AG08396 (cell line): ENCODE measurements at places on chromosomes 13 and 19.
A peak's percentile ranks its signal among the peaks of the same experiment; 100 is the strongest.

DNA sequence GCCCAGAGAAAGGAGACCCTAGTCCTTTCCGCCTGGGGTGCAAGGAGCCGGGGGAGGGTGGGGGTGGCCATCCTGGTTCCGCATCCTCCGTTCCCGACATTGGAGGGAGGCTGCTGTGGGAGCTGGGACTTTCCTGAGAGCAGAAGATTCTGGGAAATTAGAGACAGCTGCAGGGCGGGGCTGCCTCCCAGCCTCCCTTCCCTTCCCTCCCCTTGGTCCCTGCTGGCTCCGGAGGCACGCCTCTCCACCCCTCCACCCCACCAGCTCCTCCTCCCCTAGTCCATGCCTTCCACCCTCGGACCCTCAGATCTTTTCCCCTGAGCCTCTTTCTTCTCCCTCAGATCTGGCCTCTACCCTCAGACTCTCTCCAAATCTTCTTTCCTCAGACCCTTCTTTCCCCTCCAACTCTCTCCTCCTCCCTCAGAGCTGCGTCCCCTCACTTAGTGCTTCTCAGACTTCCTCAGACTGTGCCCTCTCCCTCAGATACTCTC is 3.1 kb upstream of the BCL3 start:
- peak; percentile 60 for DNase-seq

DNA sequence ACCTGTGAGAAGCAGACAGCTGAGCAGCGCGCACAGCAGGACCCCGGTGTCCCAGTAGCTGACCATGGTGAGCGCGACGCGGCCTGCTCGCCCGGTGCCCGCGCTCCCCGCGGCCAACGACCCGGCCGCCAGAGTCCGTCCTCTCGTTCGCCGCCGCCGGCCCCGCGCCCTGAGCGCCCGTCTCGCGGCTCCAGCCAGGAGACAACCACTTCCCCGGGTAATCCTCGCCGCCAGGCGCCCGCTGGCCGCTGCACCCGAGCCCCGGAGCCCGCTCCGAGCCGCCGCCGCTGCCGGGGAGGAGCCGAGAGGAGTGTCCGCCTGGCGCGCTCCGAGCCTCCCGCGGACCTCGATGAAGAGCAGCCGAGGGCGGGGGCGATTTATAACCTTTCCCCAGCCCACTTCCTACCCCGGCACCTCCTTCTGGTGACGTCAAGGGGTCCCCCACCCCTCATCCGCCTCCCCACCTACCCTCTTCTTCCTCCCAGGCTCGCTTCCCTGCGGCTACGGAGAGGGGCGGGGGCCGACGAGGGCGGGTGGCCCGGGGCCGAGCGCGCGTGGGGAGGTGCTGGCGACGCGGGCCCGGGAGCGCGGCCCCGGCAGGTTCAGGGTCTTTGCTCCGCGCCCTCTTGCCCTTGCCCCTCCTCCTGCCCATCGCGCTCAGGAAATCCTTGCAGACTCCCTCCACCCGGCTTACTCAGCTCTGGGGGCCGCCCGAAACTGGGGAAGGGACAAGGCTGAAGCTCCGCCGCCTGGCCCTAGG is at the start of gene FLT1:
TSS of gene FLT1 (minus strand) at position 351 of the 760 bp plus-strand sequence. CDS start at position 66, 285 bp downstream.
- peak; percentile 65 for DNase-seq

DNA sequence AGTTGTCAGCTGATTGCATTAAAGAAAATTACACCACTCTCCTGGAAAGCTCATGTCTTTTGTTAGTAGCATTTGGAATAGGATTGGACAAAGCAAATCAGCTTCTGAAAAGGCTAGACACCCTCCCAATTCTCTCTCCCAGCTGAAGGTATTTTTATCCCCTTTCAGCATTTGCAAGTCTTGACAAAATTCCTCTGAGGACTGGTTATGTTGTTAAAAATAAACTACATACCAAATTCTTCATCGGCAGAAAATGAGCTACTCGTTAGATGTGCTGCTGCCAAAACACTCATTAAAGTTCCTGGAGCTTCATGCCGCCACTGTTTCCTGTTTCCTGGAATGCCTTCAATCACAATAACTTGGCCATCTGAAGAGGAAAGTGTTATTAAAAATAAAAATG is 37.1 kb downstream of the UTP14C start:
- DNase-seq, result no peak

GRCh38 chr13:104648291-104648690 is 1582.1 kb upstream of the SLC10A2 start:
- DNase-seq, result no peak

GRCh38 chr13:53507741-53508140 is 479.1 kb downstream of the OLFM4 start:
- DNase-seq, result no peak

GRCh38 chr13:59279028-59279427 is 884.7 kb downstream of the DIAPH3 start:
- no peak for DNase-seq

DNA sequence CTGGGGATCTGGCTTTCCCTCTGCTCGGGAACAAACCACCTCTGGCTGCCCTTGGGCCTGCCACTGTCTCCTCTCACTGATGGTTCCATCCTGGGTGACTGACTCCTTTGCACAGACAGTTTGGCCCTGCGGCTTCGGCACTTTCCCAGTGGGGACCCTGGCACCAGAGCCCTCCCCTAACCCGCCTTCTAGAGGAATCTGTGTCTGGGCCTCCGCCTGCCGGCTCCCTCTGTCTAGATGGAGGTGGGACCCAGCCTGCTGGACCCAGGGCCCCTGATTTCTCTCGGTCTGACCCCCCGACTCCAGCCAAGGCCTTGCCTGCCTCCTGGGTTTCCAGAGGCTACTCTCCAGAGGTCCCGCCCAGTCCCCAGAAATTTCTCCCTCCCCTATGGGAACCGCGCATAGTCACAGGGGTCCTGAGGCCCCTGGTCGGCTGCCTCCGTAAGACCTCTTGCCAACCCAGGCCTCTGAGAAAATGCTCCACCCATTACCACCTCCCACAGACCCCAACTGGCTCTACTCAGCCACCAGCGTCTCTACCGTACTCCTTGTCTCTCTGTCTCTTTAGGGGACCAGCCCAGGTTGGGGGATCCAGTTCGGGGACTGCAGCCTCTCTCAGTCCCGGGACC is 2.7 kb downstream of the CCDC106 start:
- no peak for DNase-seq

DNA sequence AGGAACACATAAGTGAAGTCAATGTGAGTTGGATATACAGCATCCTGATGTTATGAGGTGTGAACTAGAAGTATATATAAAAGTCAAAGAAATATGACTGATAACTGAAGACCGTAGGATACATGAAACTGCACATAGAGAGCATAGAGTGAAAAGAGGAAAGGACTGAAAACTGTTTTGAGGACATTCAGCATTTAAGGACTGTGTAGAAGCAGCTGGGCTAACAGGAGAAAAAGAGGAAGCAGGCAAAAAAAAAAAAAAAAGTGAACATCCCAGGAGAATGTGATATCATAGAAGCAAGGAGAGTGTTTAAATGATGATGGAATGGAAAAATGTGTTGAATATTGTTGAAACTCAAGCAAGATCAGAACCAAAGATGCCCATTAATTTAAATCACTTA is 363.5 kb downstream of the PCDH20 start:
- no peak for DNase-seq

- no peak for DNase-seq
Measured at GRCh38 chr19:50437862-50438449, 5.3 kb downstream of the MYBPC2 start.

DNA sequence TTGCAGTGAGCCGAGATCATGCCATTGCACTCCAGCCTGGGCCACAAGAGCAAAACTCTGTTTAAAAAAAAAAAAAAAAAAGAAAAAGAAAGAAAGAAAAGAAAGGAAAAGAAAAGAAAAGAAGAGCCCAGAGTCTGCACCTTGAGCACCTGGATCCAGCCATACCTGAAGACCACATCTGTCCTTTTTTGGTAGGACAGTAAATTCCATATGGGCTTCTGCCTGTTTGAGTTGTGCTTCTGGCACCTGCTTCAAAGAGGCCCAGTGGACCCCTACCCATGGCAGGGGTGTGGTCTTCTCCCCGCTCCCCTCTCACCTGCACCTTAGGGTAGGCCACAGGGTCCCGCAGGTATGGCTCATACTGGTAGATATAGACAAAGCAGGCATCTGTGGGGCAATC is 5.8 kb downstream of the TM6SF2 start:
- DNase-seq, result no peak

- DNase-seq, result no peak
Measured at GRCh38 chr13:59279576-59279975, 884.2 kb downstream of the DIAPH3 start.

DNA sequence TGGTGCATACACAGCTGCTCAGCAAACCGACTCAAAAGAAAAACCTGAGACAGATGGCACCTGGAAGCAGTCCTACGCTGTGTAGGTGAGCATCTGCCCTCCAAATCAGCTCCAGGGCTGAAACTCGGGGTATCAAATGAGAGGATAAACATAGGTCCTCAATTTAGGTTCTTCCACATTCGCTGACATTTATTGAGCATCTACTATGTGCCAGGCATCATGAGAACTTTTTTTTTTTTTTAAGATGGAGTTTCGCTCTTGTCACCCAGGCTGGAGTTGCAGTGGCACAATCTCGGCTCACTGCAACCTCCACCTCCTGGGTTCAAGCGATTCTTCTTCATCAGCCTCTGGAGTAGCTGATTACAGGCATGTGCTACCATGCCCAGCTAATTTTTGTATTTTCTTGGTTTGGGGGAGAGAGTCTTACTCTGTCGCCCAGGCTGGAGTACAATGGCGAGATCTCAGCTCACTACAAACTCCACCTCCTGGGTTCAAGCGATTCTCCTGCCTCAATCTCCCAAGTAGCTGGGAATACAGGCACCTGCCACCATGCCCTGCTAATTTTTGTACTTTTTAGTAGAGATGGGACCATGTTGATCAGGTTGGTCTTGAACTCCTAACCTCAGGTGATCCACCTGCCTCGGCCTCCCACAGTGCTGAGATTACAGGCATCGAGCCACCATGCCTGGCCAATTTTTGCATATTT is 13.4 kb downstream of the QPCTL start:
- DNase-seq, result no peak

- peak; percentile 63 for DNase-seq
Measured at GRCh38 chr13:42970824-42971690, 21.0 kb downstream of the EPSTI1 start.

- no peak for DNase-seq
Measured at GRCh38 chr19:17304386-17305215, 1.1 kb upstream of the MRPL34 start.

DNA sequence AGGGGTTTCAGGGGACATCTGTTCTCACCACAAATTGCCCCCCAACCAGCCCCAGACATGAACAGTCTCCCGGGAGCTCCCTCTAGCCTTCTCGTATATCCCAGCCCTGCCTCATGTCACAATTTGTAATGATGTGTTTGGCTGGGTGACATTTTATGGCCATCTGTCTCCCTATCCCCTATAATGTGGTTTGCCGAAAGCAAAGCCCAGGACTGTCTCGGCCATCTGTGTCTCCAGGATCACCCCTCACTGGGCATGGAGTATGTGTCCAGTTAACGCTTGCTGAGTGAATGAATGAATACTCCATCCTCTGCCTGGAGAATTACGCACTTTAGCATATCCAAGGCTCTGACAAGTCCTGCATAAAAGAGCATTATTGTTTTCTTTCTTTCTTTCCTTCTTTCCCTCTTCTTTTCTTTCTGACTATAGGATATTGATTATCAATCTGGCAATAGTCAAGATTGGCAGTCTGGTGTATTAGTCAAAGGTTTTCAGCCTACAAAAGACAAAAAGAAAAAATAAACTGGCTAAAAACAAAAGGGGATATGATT is 15.1 kb downstream of the HPN start:
- DNase-seq, result no peak

- peak; percentile 64 for DNase-seq
Measured at GRCh38 chr19:42563352-42564210, 31.1 kb downstream of the CEACAM8 start.

- DNase-seq, result no peak
Measured at GRCh38 chr19:51136851-51137551, 5.1 kb upstream of the SIGLEC7 start.

DNA sequence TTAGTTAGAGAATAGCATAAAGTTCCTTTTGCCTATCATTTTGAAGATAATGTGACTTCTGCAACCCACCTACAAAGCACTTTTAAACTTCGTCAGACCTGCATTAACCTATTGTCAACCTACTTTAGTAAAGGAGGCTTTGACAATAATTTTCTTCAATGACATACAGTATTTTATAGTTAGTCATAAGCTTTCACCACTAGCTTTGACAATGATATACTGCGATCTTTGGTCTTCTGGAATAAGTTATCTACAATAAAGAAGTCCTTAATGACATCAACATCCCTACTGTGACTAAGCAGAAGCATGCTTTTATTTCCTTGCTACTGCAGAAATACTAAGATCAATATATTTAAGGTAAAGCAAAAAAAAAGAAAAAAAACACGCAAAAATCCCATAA is 9.5 kb downstream of the PCDH17 start:
- no peak for DNase-seq

GRCh38 chr19:49340069-49340864 is 5.1 kb downstream of the CD37 start:
- DNase-seq, result peak; percentile 67
